ENCODE measurements at places on chromosomes 12 and 14.
A peak's percentile ranks its signal among the peaks of the same experiment; 100 is the strongest.

DNA sequence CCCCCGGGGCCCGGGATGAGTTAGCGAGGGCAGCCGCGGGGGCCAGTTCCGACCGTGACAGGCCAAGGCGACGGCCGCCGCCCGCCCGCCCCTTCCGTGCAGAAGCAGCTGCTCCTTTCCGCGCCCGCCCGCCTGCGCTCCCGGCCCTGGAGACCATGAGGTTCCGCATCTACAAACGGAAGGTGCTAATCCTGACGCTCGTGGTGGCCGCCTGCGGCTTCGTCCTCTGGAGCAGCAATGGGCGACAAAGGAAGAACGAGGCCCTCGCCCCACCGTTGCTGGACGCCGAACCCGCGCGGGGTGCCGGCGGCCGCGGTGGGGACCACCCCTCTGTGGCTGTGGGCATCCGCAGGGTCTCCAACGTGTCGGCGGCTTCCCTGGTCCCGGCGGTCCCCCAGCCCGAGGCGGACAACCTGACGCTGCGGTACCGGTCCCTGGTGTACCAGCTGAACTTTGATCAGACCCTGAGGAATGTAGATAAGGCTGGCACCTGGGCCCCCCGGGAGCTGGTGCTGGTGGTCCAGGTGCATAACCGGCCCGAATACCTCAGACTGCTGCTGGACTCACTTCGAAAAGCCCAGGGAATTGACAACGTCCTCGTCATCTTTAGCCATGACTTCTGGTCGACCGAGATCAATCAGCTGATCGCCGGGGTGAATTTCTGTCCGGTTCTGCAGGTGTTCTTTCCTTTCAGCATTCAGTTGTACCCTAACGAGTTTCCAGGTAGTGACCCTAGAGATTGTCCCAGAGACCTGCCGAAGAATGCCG is 699 bp downstream of the MGAT2 start:
- DNase-seq, result peak; percentile 93

DNA sequence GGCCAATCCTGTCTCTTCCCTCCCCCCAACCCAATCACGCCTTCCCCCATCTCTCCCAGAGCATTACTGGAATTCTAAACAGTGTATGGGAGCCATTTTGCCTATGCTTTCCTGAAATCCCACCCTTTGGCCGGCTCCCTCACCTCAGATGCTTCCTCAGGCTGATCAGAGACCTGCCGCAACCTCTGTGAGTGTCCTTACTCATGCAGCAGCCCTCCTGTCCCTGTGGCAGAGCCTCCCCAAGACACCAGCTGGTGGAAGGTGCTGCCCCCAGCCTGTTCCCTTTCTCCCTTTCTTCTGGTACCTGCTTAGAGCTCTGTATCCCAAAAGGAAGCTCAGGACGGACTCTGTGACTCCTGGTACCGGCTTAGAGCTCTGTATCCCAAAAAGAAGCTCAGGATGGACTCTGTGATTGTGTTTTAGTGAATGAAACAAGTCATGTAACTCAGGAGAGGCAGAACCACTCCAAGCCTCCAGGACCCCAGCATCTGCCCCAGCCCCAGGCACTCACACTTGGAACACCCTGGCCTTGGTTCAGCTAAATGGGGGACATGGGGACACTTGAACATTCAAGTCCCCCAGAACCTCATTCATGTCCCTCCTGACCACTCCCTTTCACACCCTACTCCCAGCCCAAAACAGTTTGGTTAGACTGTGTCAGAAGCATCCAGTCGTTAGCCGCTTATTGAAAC is 29.3 kb upstream of the RIN3 start:
- no peak for DNase-seq

- DNase-seq, result no peak
Observed at GRCh38 chr12:40534828-40535227, 157.4 kb upstream of the CNTN1 start.

GRCh38 chr12:88691811-88692210 is 111.5 kb upstream of the KITLG start:
- no peak for DNase-seq

DNA sequence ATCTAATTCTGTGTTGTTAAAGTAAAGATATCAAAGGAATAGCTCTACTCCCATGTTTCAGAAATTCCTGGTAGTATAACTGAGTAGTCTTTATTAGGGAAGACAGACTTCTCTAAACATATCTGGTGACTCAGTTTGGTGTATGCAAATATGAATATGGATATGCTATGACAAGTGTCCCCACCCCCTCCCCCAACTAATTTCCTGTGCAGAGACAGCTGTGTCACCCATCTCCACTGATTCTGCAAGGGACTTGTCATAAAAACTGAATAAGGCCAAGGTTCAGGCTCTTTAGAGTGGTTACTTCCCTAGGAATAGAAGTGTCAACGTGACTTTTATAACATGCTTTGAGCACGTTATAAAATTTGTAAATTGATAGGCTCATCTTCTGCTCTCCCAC is 429.1 kb downstream of the DAD1 start:
- DNase-seq, result no peak

- no peak for DNase-seq
Observed at GRCh38 chr14:85607651-85608081, 77.7 kb downstream of the FLRT2 start.

- no peak for DNase-seq
Observed at GRCh38 chr14:88995437-88996198, 171.2 kb downstream of the TTC8 start.

DNA sequence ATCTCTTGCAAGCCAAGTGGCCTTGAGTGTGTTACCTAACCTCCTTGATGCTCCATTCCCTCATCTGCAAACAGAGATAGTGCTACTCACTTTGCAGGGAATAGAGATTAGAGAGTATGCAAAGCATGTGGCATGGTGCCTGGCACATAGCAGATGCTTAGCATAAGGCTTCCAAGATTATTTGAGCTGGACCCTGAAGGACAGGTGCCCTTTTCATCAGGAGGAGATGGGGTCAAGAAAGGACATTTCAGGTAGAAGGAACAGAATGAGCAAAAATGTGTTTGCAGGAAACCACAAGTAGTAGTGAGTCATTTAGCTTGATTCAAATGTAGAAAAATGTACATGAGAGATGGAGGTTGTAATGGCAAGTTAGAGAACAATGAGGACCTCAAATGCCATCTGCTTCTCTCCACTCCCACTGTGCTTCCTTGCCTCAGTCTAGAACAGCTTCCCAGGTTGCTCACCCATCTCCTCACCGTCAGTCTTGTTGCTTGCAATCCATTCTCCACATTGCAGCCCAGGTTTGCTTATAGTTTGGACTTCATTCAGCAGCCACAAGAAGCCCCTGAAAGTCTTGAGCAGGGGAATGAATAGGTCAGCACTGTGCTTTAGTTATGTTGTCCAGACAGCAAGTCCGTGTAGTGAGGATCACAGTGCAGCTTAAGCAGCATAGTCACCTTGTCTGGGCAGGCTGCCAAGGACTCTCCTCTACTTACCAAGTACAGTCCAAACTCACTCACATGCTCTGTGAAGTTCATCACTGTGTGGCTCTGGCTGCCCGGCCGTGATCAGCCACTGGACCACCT is 536.3 kb upstream of the CCDC196 start:
- peak; percentile 73 for DNase-seq

- DNase-seq, result peak; percentile 76
Observed at GRCh38 chr14:65054471-65055085, 47.7 kb downstream of the MAX start.

GRCh38 chr12:110940933-110941332 is 20.6 kb upstream of the MYL2 start:
- DNase-seq, result no peak

- DNase-seq, result no peak
Observed at GRCh38 chr12:95115641-95116040, 42.2 kb upstream of the NR2C1 start.

GRCh38 chr12:127640181-127640886 is 626.6 kb upstream of the TMEM132C start:
- no peak for DNase-seq

DNA sequence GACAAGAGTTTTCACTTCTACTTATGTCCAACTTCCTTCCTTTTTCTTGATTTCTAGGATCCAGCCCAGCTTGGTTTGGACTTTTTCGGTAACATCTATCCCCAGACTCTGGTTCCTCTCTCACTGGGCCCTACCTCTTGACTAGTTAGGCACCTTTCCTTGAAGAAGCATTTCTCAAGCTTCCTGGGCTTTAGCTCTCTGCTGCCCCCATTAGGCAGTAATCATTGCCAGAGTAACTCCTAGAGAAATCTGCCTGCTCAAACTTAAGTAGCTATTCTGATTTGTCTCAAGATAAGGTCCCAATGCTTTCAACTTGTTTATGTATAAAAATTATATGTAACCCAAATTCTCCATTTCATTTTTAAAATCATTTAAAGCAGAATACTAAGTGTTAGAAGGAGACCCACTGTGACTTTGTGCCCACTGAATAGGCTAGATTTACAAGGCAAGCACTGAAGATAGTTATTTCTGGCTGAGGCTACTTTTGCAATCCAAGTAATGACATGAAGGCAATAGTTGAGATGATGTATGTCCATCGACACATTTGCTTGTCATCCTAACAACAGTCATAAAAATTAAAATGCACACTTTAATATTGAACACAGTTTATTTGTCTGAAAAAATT is 275.0 kb upstream of the G2E3 start:
- DNase-seq, result no peak

GRCh38 chr12:56632701-56633467 is 2.8 kb upstream of the BAZ2A start:
- DNase-seq, result no peak

DNA sequence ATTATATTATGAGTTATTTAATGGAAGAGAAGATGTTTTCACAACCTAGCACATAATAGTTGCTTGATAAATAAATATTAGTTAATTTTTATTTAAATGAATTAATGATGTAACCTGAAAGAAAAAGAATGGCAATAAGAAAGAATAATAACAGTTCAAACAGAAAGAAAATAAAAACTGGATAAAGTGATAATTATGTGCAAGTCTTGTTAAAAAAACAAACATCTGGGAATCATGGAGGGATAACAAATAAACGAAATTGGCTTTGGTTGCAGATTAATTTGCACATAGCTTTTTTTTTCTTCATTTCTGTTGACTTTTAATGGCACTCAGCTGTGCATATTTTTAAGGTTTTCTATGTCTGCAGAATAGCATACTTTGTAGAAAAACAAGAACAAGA is 23.4 kb upstream of the ABCD2 start:
- no peak for DNase-seq

- no peak for DNase-seq
Observed at GRCh38 chr12:87935216-87935615, 94.0 kb downstream of the C12orf50 start.

- no peak for DNase-seq
Observed at GRCh38 chr12:92717202-92717601, 14.4 kb downstream of the PLEKHG7 start.

DNA sequence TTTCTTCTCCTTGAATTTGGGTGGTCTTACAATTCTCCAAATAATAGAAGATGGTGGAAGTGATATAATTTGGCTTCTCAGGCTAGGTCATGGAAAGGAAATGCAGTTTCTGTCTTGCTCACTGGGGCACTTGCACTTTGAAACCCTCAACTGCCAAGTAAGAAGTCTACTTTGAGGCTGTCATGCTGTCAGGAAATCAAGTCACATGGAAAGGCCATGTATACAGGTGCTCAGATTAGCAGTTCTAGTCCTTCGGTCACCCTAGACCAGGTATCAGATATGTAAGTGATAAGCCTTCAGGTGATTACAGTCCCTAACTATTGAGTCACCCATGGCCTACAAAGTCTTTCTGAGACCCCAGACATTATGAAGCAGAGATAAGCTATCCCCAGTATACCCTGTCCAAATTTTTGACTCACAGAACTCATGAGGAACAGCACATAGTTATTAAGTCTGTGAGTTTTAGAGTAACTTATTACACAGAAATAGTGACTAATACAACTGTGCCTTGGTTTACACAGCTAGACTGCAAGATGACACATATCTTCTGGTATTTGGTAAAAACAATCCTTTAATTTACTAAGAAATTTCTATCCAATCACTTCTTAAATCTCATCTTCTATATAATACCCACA is 26.3 kb upstream of the BBS10 start:
- no peak for DNase-seq

DNA sequence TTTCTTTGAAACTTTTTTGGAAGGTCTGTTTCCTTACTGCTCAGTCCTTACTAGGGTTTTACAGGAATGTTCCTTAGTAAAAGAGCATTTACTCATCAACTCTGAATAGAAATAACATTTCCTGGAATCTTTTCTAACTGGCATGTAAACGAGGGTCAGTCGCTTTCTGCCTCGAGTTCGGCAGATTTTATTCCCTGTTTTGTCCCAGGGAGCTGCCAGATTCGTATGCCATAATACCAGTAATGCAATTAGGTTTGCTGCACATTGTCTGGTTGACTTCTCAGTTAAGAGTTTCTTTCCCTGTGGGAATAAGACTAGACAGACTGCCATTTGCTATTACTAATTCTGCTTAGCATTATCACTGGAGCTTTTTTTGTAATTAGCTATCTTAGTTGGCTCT is 91.9 kb downstream of the VRK1 start:
- DNase-seq, result no peak

DNA sequence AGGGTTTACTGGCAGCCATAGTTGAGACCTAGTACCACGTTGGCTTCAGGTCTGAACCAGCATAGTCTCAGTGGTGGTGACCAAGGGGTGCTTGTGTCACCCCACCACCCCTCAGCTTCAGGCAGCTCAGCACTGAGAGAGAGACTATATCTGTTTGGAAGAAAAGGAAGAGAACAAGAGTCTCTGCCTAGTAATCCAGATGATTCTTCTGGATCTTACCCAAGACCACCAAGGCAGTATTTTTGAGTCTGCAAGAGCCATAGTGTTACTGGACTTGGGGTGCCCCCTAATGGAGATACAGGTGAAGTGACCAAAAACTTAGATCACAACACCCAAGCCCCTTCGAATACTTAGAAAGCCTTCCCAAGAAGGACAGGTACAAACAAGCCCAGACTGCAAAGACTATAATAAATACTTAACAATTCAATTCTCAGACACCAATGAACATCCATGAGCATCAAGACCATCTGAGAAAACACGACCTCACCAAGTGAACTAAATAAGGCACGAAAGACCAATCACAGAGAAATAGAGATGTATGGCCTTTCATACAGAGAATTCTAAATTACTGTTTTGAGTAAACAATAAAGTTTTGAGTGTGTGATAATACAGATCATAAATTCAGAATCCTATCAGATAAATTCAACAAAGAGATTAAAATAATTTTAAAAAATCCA is 107.0 kb downstream of the HELB start:
- no peak for DNase-seq

GRCh38 chr14:69284170-69284569 is 24.2 kb downstream of the GALNT16 start:
- no peak for DNase-seq

GRCh38 chr12:65640489-65640901 is 183.8 kb upstream of the HMGA2 start:
- no peak for DNase-seq

DNA sequence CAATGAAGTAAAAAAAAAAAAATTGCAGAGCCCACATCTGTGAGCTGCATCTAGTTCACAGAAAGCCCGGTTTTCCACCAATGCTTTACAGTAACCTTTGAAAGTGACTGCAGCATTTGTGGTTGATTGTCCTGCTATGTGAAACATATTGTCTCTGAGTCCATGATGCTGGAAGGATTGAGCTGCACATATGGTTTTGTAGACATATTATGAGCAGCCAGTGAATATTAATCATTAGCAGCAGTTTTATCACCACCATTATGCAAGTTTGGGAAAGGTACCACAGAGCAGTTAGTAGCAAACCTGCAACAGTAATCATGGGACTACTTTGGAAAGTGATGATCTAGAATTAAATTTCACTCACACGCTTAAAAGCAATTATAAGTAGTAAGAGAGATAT is 151.5 kb upstream of the PRICKLE1 start:
- no peak for DNase-seq

- no peak for DNase-seq
Observed at GRCh38 chr12:75994069-75994740, 37.4 kb downstream of the PHLDA1 start.

- no peak for DNase-seq
Observed at GRCh38 chr14:30553311-30553989, 5.5 kb upstream of the G2E3 start.

GRCh38 chr12:59940631-59941342 is 345.0 kb downstream of the SLC16A7 start:
- DNase-seq, result no peak

All from Right ventricle myocardium inferior (tissue), 1 donor.